ENCODE measurements at places on chromosomes 16 and 17.

GRCh38 chr17:4738136-4739121 lies 1.2 kb upstream of the ZMYND15 start:
- DNase-seq, result peak; percentile 51

- no peak for DNase-seq
These were observed 14.5 kb downstream of the SPIRE2 start for GRCh38 chr16:89842471-89843408.

- no peak for DNase-seq
These were observed 500.2 kb downstream of the SHISA9 start for GRCh38 chr16:13401641-13402040.

- DNase-seq, result no peak
These were observed 1.4 kb downstream of the MTSS2 start for GRCh38 chr16:70684146-70685060.

- DNase-seq, result no peak
These were observed 197.9 kb downstream of the HS3ST3B1 start for GRCh38 chr17:14498812-14499211.

DNA sequence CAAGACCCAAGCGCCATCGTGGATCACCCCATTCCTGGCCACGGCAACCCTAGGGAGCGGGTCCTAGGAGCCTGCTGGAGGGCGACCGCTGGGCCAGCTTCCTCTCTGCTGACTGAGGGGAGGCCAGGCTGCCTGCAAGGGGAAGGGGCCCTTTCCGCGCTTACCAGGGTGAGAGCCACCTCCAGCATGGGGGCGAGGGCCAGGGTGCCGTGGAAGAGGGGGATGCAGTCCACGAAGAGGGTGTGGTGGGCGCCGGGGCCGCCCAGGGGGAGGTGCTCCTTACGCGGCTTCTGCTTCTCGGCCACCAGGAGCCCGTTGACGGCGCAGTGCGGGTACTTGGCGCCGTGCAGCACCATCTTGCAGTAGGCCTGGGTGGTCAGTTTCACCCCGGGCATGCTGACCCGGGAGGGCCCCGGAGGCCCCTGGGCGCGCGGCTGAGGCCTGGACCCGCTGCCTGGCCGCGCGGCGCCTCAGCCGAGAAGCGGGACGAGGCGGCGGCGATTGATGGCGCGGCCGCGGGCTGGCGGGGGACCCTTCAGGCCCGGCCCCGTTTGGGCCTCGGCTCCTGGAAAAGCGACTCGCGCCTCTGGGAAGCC lies 345 bp downstream of the EMC8 start:
- peak; percentile 32 for DNase-seq

- DNase-seq, result no peak
These were observed 808 bp upstream of the BAHCC1 start for GRCh38 chr17:81394377-81394920.

DNA sequence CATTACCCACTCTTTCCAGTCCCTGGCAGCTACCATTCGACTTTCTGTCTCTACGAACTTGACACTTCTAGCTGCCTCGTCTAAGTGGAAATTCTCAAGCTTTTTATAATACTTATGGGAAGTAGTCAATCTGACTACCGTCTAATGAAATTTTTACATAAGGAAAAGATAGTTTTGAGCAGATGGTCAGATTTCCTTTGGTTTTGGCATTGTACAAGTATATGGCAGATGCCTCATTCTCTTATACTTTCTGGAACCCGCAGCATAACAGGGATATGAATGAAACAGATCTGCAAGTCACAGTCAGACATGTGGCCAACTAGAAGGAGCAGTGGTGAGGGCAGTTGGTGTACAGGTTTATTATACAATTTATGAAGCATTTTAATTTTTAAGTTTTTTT lies 146.0 kb downstream of the PITPNC1 start:
- DNase-seq, result no peak

GRCh38 chr17:83080579-83080857 lies 1.1 kb downstream of the METRNL start:
- no peak for DNase-seq

DNA sequence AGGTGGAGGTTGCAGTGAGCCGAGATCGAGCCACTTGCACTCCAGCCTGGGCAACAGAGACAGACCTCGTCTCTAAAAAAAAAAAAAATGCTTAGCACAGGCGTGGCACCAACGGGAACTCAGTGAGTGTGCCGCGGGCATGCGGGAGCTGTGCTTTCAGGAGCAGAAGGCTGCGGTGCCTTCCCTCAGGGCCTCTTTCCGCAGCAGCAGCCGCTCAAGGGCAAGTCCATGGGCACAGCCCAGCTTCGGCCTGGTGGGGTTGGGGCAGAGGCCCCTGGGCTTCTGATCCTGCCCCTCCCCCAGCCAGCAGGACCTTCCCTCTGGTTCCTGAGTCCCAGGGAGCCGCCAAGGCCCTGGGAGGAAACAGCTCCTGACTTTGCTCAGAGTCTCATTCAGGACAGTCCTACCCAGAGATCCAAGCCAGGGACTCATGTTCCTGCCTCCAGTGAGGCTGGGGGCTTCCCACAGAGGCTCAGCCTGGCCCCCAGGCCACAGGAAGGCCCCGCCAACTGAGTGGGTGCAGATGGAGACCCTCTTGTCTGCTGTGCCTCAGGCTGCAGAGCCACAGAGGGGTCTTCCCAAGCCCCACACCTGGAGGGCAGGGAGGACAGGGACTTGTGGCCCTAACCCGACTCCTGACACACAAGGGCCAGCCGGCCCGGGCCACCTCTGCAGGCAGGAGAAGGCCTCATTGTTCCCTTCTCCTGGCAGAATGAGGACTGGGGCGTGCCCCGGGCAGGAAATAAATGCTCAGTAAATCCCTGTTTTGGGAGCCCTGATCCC lies 3.3 kb upstream of the ZG16B start:
- DNase-seq, result no peak

DNA sequence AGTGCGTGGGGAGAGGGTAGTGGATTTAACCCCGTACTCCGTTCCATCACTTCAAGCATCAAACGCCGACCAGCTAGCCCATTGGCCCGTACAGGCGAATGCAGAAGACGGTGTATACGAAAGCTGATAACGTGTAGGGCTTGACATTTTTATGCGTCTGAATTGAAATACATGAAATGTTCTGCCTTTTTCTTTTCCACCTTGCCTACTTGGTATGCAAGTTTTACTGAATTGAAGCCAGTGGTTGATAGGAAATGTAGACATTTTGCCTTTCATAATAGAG lies 834 bp upstream of the STAT3 start:
- DNase-seq, result no peak

GRCh38 chr16:13245713-13246377 lies 344.4 kb downstream of the SHISA9 start:
- DNase-seq, result no peak

- DNase-seq, result no peak
These were observed 25.1 kb upstream of the EIF1 start for GRCh38 chr17:41663451-41664171.

GRCh38 chr16:52318302-52319009 lies 228.5 kb downstream of the TOX3 start:
- no peak for DNase-seq

DNA sequence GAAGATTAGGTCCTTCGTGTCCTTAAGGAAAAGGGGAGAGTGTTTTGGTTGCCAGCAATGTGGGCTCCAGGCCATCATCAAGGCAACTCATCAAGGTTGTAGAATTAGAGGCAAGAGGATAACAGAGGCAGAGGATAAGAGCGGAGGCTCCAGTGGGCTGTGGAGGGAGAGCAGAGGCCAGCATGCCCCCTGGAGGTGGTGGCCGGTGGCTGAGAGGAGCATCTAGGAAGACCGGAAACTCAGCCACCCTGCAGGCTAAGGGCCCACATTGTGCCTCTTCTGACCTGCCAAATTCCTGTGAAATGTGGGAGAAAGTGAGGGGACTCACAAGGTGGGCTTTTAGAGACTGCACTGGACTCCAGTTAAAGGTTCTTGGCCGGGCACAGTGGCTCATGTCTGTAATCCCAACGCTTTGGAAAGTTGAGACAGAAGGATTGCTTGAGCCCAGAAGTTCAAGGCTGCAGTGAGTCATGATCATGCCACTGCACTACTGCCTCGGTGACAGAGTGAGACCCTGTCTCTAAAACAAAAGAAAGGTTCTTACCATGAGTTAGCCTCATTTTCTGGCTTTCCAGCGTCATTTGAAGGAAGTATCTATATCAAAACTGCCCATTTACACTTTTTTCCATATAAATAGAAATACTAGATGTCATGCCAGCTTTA lies 62.7 kb upstream of the ADORA2B start:
- DNase-seq, result no peak

GRCh38 chr17:78890498-78890897 lies 12.5 kb downstream of the CEP295NL start:
- peak; percentile 58 for DNase-seq

DNA sequence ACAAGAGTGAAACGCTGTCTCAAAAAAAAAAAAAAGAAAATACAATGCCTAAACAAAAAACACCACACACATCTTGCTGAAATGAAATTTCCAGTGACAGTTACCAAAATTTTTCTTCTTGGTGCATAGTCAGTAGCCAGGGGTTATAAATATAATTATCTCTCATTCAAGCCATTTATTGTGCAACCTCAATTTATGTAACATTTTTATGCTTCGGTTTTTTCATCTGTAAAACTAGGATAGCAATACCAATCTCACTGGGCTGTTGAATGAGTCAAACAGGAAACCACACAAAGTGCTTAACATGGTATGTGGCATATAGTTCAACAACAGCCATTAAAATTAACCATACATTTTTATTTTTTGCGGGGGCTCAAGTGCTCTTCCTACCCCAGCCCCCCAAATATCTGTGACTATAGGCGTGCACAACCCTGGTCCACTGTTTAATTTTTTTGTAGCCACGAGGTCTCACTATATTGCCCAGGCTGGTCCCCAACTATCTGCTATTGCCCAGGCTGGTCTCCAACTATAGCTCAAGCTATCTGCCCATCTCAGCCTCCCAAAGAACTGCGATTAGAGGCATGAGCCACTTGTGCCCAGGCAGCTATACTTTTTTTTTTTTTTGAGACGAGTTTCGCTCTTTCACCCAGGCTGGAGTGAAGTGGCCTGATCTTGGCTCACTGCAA lies 2.6 kb downstream of the COG4 start:
- DNase-seq, result peak; percentile 59

DNA sequence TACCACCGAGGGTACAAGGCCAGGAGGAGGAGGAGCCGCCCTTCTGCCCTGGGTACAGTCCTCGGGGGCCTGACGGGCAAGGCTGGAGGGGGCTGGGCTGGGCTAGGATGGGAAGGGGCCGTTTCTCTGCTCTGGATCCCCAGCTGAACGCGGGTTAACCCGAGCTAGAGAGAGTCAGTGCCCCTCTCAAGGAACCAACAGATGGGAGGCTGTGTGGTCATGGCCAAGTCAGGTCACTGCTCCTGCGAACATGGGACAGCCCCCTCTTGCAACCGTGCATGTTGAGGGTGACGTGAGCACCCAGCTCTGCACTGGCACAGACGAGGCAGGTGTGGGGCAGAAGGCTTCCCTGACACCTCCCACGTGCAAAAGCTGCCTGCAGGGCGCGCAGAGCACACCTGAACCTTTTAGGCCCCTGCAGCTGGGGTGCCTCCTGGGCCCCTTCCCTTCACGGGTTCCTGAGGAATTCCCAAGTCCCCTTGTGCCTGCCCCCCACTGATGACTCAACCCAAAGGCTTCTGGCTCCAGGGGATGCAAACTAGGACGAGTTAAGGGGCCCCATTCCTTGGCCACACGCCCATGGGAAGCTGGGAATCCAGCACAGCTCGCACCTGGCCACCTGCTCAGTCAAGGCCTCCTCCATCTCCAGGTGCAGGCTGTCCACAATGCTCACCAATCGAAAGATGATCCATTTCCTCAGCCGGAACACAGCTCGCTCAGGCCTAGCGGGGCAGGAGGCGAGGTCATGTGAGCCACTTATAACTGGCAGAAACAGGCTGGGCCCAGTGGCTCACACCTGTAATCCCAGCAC lies 6.3 kb downstream of the MYBBP1A start:
- no peak for DNase-seq

DNA sequence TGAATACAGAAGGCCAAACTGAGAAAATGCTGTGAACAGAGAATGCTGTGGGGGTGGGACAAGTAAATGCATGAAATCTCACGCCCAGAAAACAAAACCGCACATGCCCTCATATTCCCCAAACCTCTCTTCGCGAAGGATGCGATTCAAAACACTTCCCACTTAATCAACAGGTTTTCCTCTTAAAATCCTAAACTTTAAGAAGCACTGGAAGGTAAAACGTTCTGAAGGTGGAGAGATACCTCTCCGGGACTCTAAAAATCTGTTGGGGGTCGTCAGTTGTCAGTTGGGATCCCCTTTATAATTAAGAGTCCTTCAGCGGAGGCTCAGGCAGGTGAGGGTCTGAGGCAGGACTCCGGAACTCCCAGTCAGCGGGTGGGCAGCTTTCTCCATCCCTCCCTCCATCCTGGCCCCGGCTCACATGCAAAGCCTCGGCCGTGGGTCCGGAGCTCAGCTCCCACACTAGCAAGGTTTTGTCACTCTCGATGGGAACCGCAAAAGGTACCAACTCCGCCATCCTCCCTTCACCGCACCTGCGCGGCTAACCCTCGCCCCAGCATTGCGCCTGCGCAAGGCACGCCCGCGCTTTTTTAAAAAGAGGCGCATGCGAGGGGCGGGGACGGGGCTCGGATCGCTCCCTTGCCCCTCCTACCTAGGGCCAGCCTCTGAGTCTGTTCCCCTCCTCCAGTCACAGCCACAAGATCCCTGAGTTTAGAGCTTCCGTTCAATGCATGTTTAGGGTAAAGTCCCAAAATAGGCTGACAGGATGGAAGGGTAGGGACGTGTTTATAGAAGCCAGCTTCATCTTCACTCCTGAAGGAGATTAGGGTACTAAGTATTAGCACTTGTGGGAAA lies at the start of gene RDM1:
Gene RDM1, minus strand, starts transcription at position 563 of the 855 bp plus-strand sequence. Its CDS starts 46 bp downstream, at position 517.
- DNase-seq, result peak; percentile 84

DNA sequence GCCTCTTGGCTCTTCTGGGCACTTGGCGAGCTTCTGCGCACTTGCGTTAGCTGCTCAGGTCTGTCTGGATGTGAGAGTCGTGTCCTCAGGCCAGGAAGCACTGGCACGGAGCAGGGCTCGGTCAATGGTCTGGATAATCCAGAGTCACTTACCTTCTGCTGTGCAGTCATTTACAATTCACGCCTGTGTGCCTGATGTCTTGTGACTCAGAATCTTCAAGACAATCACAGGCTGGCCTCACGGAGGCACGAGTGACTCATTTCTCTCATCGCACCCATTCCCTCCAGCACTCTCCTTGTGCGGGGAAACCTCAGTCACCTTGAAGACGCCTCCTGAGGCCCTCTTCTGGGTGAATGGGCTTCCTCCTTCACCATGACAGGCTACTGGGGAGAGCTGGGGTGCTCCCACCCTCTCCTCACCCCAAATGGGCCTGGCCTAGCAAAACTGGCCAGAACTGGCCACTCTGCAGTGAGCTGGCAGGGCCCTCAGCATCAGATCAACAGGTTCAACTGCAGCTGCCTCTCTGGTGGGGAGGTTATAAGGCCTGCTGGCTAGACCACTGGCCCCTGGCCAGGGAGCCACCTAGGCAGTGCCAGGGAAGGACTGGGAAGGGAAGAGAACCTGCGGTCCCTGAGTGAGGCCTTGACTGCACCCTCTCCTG lies 1.9 kb upstream of the CAPN15 start:
- DNase-seq, result peak; percentile 38

DNA sequence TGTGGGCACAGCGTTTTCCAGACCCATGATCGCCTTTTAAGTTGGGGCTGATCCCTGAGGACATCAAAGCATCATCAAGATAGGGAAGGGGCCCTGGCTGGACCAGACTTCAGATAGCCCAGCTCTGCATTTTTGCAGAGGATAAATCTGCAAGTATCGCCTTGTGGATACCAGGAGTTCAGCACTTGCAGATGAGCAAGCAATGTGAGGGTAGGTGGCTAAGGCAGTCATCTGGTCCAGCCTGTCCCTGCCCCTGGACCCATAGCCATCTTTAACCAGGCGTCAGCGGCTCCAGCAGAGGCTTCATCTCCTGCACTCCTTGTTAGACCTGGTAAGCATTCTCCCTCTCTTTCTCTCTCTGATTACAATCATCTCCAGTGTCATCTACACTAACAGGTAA lies 9.0 kb upstream of the MRPS23 start:
- no peak for DNase-seq

GRCh38 chr17:49779739-49780231 lies 8.7 kb upstream of the KAT7 start:
- DNase-seq, result peak; percentile 64

All from CD4-positive, alpha-beta T cell treated with Interleukin-12 subunit alpha and Interleukin-12 subunit beta, for 1 hour (primary cell).